ENCODE measurements at places on chromosomes 12 and 14.

- peak; percentile 79 for DNase-seq
Observed at GRCh38 chr14:53953828-53954550, 2.6 kb downstream of the BMP4 start.

DNA sequence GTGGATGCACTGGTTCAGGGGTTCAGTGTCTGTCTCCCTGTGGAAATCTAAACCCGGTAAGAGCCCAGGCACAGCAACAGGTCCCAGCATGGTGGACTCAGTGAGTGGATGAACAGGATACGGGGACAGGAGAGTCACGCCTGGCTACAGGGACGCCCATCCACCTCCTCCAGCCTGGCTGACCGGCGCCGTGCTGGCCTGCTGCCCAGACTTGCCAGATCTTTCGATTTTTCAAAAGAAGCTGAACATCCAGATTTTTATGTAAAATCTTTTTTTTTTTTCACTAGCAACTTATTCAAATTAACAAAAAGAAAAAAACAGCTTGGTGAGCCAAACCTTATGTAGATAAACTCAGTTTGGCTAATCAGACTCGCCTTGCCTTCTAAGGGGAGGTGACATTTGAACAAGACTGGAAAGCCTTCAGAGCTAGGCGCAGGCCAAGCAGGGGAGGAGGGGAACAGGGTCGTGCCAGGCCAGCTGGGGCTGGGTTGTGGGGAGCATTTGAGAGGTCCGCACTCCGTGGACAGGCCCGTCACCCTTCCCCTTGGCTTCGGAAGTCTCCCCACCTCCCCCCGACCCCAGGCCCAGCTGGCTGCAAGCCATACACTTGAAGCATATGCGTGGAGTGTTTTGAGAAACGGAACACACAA is 87.8 kb upstream of the NCOR2 start:
- no peak for DNase-seq

- peak; percentile 40 for DNase-seq
Observed at GRCh38 chr12:64943686-64944085, 119.2 kb downstream of the TBC1D30 start.

GRCh38 chr14:35213869-35214387 is 78.3 kb upstream of the PSMA6 start:
- DNase-seq, result no peak

- peak; percentile 34 for DNase-seq
Observed at GRCh38 chr12:92539976-92540781, 162.6 kb upstream of the PLEKHG7 start.

DNA sequence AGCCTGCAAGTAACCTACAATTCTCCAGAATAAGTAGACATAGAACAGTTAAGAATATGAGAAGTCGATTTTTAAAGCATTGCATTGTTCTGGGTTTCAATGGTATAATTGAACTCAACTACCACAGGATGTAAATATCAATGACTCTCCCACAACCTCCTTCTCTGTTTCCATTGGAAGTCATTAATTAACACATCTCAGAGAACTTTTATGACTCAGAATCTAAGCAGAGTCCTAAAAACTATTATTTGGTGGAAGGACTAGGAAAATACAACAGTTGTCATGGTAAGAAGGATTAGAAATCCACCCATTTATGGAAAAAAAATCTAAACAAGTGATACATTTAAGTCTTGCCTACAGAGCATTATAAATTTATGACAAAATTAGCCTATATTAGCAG is 21.1 kb upstream of the CPNE8 start:
- no peak for DNase-seq

DNA sequence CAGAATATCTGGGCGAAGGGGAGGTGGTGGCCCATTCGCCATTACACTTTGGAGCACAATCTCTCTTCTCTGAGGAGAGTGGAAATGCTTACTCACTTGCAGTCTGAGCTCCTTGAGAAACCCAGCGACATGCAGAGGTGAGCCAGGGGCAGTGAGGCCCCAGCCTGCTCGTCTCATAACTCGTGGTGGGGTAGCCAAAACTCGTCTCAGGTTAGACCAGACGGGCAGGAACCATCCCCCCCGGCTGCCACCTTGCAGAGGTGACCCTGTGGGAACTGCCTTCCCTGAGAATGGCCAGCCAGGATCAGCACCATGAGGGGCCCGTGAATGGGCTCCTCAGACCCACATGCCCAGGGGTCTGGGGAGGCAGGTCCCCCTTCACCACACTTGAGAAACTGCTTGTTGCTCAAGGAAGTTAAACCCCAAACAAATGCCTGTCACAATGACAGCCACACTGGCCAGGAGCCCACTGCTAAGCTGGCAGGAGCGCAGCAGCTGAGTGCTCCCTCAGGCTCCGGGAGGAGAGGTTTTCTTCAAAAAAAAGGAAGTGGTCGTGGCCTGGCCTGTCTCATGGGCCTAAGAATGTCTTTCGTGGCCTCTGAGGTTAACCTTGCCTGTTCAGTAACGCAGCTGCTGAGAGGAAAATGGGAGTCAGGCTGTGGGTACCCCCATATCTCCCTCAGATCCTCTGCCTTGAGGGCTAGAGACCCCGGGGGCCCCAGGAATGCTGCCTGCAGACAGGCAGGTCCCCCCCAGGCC is 9.2 kb upstream of the ALDH2 start:
- peak; percentile 94 for DNase-seq

GRCh38 chr12:30019366-30020140 is 235.8 kb upstream of the TMTC1 start:
- no peak for DNase-seq

- no peak for DNase-seq
Observed at GRCh38 chr12:19489168-19489567, 49.9 kb downstream of the AEBP2 start.

DNA sequence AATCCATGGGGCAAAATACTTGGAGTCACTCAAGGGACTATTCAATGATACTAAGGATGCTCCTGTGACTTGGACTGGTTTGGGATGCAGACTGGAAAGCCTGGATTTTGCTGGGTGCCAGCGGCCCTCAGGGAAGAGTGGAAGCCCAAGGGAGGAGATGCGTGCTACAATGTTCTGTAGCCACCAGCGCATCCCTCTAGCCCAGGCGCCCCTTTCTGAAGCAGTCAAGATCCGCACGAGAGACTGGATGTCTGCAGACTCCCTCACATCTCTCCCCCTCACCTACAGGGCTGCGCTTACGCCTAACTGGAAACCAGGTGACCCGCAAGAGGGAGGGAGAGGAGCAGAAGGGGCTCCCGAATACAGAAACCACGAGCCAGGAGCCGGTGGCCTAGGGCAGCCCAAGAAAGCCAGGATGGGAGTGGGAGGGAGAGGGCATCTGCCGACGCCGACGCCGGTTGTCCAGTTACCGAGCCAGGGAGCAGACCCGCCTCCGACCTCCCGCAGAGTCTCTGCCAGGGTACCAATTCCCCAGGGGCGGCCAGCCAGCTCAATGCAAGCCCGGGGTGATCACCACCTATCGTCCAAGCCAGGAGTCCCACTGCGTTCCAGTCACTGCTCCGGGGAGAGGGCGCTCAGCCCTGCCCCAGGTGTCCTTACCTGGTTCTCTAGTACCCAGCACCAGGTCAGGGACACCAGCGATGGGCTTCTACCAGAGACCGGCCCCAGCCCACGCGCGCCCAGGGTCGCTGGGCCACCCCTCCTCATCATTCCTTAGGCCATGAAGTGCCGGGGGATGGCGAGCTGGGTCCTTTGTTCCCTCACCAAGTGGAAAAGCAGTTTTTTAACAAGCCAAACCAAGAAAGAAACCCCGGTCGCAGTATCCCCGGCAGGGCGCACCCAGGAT is 1.2 kb downstream of the NTN4 start:
- DNase-seq, result no peak
